NCI-H1436 (cell line): ENCODE measurements at places on chromosomes 6 and 20.

GRCh38 chr6:166572370-166573261 lies 13.9 kb downstream of the RAMACL start:
- DNase-seq, result no peak

DNA sequence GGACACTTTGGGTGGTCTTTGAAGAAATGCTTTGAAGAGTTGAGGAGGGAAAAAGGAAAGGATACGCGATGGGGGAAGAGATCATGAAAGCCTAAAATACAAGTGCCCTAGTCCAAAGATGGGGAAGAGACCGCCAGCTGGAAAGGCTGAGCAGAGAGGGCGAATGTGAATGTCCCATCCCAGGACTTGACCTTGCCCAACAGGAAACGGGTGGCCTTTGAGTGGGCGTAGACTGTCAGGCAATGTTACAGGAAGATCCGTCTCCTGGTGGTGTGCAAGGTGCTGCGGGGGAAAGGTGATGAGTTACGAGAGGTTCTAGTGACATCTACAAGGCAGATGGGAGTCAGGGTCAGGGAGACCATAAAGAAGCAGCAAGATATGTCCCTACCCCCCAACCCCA lies 55.0 kb upstream of the TBXT start:
- DNase-seq, result no peak

GRCh38 chr20:14299831-14300230 lies 37.6 kb downstream of the FLRT3 start:
- no peak for DNase-seq

GRCh38 chr6:88843040-88843439 lies 120.4 kb downstream of the RNGTT start:
- no peak for DNase-seq

- DNase-seq, result no peak
These were observed 8.8 kb upstream of the SUPT3H start for GRCh38 chr6:45386501-45386900.

DNA sequence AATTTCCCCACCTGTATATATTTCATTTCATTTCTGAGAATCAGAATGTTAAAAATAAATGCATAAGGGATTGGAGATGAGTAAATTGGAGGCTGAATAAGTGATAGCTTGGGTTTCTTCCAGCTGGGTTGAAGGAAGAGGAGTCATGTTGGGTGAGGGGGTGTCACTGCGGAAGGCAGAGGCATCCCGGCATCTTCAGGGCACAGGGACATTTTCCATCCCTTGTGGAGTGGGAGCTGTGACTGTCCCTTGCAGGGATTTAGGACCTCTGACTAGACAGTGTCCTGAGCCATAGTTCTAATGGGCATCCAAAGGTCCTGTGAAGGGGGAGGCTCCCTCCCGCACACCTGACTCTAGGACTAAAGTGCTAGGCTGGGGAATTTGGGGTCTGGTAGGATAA lies 2.1 kb downstream of the MCHR2 start:
- no peak for DNase-seq

- peak; percentile 77 for DNase-seq
These were observed 415.1 kb upstream of the MARCKS start for GRCh38 chr6:113442040-113442439.

- DNase-seq, result no peak
These were observed 63.1 kb downstream of the SEC63 start for GRCh38 chr6:107894809-107895396.

GRCh38 chr6:168138436-168138835 lies 59.4 kb upstream of the FRMD1 start:
- no peak for DNase-seq

GRCh38 chr6:138814179-138814834 lies 18.4 kb downstream of the ECT2L start:
- DNase-seq, result peak; percentile 74

GRCh38 chr6:109478841-109479624 lies 4.0 kb downstream of the ZBTB24 start:
- no peak for DNase-seq

GRCh38 chr6:22413681-22414311 lies 117.0 kb upstream of the PRL start:
- no peak for DNase-seq

GRCh38 chr6:167906899-167907298 lies 80.2 kb downstream of the AFDN start:
- no peak for DNase-seq

- DNase-seq, result no peak
These were observed 161.2 kb upstream of the SUPT3H start for GRCh38 chr6:45538641-45539547.

DNA sequence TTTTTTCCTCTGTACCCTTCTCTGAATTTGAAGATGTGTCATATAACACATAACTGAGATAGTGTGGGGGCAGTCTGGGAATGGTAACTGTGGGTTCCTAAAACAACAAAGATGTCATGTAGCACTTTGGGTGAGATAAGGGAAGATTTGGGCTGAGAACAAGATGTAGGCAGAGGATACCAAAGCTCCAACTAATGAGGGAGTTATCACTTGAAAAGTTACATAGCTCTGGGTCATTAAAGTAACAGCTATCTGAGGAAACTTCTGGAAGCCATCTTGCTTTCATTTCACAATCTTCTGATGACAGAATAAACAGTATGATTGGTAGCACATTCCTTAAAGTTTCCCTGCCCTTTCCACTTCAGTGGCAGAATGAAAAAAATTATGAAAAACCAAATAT lies 255.4 kb downstream of the TBX18 start:
- no peak for DNase-seq

- no peak for DNase-seq
These were observed 598.3 kb upstream of the JAG1 start for GRCh38 chr20:11271920-11272594.

- no peak for DNase-seq
These were observed 54.1 kb downstream of the UBE2V1 start for GRCh38 chr20:50058662-50059402.

DNA sequence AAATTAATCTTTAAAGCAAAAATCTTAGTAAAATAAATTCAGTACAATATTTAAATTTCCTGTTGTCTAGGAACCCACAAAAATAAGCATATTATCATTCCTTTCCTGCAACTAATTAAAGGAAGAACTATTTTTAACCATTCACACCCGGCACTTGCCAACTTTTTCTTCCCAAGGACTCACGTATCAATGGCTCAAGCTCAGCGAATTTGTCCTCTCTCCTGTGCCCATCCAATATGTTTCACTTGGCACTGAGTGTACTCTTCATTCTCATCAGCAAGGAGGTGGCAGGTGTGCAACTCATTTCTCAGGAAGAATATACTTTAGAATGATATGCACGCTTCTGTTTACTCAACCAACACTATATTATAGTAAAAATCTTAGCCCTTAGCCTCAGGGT lies 419.4 kb downstream of the C6orf118 start:
- DNase-seq, result no peak

- DNase-seq, result no peak
These were observed 191.7 kb downstream of the ESR1 start for GRCh38 chr6:151999194-151999593.

GRCh38 chr20:50083034-50083433 lies 29.9 kb downstream of the UBE2V1 start:
- no peak for DNase-seq

DNA sequence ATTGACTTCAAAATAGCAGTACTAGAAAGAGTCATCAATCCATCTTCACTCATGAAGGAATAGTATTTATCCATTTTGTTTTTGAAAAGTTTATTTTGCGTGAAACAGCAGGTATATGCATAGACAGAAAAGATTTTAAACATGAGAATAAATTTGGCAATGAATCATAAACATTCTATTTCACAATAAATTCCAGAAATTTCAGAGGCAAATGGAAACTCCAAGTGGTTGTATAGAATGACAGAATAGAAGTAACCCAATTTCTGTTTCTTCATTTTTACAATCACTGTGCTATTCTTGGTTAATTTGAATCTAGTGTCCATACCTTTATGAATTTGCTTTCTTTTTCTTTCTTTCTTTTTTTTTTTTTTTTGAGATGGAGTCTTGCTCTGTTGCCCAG lies 173.0 kb upstream of the ECI2 start:
- no peak for DNase-seq

DNA sequence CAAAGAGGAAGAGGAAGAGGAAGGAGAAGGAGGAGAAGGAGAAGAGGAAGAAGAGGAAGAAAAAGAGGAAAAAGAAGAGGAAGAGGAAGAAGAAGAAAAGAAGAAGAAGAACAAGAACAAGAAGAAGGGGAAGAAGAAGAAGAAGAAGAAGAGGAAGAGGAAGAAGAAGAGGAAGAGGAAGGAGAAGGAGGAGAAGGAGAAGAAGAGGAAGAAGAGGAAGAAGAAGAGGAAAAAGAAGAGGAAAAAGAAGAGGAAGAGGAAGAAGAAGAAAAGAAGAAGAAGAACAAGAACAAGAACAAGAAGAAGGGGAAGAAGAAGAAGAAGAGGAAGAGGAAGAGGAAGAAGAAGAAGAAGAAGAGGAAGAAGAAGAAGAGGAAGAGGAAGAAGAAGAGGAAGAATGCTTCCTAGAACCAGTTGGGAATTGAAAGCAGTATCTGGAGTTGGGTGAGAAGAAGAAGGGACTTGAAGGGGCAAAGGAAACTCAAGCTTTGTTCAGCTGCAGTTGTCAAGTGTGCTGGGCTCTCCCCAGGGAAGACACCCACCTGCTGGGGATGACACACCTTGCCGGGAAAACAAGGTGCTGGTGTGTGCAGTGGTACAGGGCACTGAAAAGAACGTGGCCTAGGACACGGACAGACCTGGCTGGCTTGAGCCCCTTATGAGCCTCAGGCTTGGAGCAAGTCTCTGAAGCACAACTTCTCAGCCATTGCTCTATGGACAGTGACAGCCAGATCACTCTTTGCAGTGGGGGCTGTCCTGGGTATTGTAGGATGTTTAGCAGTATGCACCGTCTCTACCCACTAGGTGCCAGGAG lies 30.1 kb upstream of the ARFGEF2 start:
- no peak for DNase-seq

- DNase-seq, result no peak
These were observed 209.0 kb upstream of the CITED2 start for GRCh38 chr6:139583420-139583819.

DNA sequence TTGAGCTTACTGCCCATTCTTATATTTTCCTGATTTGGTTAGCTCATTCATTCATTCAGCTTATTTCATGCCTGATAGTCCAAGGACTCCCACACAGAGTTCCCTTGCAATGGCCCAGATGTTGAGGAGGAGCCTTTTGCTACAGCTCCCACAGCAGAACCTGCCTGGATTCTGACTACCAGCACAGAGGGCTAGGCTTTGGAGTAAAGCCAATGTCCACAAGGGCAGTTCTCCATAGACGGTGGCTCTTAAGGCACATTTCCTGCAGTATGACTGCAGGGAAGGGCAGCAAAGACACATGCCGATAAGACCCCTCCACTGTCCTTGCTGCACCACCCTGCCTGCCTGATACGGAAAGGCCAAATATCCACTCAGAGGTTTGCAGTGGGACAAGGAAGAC lies 112.3 kb upstream of the SYNDIG1 start:
- no peak for DNase-seq

DNA sequence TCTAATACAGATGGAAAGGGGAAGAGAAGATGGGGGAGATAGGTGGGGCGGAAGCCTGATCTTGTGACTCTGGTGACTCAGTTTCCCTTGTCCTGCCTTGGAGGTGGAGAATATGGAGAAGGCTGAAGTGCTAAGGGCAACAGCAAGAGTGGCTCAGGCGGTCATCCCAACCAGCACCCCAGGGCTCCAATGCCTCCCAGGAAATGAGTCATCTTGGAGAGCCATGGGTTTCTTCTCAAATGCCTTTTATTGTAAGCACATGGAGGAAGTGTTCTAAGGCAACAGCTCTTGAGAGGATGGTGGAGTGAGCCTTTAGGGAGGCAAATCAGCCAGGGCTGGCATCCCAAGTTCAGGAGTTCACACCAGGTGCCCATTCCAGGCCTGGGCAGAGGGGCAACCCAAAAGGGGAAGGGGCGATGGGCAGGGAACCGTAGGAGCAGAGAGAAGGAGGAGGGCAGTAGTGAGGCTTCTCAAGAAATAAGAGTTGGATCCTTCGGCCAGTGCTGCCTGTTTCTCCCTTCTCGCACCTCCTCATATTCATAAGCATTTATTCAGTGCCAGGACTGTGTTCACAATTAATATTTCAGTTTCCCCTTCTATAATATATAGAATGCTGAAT lies 13.2 kb upstream of the AHCY start:
- DNase-seq, result no peak
